Kidney glomerular epithelial cell (primary cell): ENCODE measurements at places on chromosomes 3 and 15.

GRCh38 chr3:83807511-83807910, 1151.3 kb upstream of the CADM2 start:
- DNase-seq, result no peak

DNA sequence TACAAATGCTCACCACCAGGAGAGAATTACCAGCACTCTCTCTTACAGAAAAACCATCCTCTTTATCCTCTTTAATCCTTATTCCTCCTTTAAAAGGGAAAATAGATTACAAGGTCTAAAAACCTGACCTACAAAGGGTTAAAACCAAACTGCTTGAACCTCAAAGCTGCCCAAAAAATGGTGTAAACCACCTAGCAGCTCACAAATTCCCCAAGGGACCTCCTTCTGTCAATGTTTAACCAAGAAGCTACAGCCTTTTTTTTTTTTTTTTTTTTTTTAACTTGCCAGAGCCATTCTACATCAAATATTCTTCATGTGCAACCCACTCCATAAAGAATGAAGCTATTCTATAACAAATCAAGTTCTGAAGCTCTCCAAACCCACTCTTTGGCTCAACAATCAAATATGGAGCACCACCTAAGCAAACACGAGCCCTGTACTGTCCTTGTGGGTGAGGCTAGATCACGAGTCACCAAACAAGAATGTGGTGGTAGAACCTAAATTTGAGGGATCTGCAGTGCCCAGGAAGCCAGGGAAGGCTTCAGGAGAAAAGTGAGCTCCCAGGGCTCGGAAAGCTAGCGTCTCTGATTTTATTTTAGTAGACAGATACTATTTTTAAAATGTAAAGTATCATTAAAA, 20.1 kb downstream of the OSBPL10 start:
- DNase-seq, result no peak

DNA sequence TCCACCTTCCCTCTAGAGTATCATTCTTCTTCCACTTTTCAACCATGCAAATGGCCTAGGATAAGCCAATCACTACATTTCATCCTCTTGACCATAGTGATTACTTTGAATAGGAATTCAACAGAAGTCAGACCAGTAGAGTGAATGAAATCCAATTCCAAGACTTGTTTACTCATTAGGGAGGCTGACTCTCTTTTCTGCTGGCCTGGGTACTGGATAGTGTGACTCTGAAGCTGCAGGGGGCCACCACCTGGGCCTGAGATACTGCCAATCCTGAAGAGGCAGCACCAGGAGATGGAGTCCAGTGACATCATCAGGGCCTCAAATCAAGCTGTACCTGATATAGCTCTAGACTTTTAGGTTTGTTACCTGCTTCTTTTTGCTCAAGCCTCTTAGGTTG, 7.0 kb upstream of the FSTL1 start:
- no peak for DNase-seq

GRCh38 chr3:36944641-36945270, at the start of gene TRANK1:
TRANK1 (minus strand) TSS chr3:36945054; CDS start chr3:36944809, 245 bp downstream.
- DNase-seq, result peak; percentile 47

- DNase-seq, result no peak
Observed at GRCh38 chr15:85687329-85687728, 107.4 kb downstream of the KLHL25 start.

DNA sequence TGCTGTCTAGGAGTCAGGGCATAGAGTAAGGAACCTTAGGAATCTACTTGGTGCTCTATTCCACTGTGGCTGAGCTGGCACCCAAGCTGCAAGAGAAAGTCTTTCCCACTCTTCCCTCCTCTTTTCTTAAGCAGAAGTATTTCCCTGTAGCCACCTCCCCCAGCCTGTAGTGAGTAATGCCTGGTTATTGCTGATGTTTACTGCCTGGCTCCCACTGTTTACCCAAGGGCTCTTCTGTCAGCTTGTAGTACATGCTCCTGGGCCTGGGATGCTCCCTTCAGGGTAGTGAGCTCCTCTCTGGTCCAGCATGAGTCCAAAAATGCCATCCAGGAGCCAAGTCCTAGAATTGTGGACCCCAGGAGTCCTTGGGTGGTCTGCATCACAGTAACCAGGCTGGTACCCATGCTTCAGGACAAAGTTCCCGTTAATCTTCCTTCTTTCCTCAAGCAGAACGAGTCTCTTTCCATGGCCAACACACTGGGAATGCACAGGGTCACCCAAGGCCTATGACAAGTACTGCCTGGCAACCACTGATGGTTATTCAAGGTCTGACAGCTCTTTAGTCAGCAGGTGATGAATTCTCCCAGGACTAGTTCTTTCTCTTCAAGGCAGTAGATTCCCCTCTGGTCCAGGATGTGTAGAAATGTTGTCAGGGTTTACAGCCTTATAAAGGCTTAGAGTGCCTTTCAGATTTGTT, 17.6 kb downstream of the GALK2 start:
- DNase-seq, result no peak

GRCh38 chr15:29130951-29131839, 138.4 kb downstream of the NSMCE3 start:
- DNase-seq, result no peak

DNA sequence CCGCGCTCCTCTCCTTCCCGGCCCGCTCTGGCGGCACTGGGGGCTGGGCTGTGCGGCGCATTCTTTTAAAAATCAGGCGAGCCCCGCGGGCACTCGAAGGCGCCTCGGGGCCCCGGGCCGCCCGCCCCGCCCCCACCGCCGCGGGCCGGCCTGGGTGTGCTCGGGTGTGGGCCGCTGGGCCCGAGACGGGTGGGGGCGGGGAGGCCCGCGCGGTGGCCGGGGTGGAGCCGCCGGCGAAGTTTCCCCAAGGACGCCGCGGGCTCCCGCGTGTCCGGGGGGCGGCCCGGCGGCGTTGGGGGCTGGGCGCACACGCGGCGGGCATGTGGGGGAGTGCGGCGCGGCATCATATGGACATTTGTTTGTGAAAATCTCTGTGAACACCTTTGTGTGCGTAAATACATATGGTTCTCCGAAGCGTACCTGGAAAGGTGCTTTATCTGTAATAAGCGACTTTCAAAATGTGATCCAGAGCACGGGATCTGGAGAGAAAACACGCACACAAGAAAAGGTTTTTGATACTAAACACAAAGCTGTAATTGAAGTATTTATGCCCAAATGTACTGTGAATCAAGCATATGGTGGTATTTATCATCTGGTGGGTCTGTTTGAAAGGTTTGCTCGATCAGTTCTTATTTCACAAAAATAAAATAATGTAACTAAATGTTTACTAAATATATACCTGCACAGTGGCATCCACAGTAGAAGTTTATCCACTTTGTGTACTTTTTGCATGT, 612 bp upstream of the TBL1XR1 start:
- no peak for DNase-seq

GRCh38 chr3:81874738-81875137, 113.3 kb upstream of the GBE1 start:
- DNase-seq, result peak; percentile 10

DNA sequence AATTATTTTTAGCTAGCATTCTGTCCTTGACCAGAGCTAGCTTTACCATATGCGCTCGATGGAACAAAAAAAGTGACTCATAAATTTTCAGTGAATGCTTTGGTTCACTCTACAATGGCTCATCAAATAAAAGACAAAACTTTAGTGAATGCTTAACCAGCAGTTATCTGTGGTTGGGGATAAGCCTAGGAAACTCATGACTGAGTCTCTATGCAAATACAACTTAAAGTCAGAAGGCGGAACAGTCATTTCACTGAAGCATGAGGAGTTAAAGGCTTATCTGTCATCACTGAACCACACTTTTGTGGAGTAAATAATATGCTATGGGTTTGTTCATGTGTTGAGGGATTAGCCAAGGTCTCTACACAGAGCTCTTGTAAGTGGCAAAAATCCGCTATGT, 308.4 kb downstream of the SQOR start:
- peak; percentile 96 for DNase-seq

GRCh38 chr3:72413228-72413627, 435.0 kb downstream of the SHQ1 start:
- no peak for DNase-seq

DNA sequence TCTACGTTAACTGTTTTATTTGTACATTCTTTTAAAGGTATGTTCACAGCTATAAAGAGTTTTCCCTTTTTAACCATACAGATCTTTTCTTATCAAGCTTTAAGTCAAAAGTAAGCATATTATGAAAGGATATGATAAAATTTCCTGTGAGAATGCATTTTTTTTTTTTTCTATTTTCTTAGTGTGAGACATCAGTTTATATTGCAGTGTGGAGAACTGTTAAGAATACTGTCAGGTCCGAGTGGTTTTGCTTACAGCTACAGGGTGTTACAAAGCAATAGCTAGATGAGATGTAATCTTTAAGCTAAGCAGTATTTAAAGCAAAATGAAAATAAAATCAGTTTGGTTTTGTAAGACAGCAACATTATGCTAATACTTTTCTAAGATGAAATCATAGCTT, 133.2 kb downstream of the SLC25A26 start:
- no peak for DNase-seq

- DNase-seq, result no peak
Observed at GRCh38 chr3:138359919-138360868, 11.8 kb downstream of the MRAS start.

DNA sequence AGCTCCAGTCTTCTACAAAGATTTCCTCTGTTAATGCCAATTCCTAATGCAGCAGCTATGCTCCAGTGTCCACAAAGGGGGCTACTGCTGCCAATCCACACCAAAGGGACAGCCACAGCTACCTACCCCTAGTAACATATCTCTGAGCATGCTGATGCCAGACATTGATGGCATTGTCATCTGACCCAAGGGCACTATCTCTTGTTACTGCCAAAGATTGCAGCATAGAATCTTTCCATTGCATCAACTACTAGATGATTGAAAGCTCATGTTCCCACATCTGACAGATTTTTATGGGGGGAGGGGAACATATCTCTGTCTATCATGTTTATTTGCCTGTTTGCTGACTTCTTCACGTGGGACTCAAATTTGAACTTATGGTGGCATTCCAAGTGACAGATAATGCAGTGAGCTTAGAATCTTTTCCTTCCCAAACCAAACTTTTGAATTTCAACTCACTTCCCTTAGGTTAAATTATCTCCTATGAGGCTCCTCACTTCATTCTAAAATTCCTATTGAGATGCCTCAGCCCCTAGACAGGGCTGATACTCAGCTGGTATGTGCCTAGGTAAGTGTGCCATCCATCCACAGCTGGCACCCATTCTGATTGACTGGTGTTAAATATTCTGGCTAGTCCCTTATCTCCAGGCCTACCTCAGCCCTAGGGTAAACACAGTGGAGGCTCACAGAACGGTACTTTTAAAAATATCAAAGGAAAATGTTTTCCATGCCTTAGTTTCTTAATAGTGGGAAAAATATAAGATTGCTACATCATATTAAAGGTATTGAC, 100.3 kb downstream of the STRIT1 start:
- no peak for DNase-seq

DNA sequence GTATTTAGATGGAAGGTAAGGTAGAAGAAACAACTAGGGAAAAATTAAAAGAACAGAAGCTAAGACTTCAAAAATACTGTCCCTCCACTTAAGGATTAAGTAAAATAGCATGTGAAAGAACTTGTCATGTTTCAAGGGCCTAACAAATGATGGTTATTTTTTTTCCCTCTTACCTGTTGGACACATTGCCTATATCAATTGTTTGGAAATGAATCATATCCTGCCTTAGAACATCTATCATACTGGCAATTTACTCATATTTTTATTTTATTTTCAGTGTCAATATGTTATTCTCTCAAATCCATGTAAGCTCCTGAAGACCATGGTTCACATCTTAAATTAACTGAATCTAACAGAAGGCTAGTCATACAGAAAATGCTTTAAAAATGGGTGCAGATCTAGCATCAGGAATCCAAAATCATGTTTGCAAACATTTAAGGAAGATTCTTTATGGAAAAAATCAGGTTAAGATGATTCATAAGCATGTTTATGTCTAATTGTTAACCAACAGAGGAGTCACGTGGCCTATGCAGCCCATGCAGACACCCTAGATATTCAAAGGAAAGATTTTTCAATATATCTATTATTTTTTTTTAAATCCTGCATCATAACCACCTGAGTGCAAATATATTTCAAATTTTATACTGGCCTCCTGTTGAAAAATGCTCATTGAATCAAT, 135.8 kb upstream of the TRIM42 start:
- DNase-seq, result no peak

DNA sequence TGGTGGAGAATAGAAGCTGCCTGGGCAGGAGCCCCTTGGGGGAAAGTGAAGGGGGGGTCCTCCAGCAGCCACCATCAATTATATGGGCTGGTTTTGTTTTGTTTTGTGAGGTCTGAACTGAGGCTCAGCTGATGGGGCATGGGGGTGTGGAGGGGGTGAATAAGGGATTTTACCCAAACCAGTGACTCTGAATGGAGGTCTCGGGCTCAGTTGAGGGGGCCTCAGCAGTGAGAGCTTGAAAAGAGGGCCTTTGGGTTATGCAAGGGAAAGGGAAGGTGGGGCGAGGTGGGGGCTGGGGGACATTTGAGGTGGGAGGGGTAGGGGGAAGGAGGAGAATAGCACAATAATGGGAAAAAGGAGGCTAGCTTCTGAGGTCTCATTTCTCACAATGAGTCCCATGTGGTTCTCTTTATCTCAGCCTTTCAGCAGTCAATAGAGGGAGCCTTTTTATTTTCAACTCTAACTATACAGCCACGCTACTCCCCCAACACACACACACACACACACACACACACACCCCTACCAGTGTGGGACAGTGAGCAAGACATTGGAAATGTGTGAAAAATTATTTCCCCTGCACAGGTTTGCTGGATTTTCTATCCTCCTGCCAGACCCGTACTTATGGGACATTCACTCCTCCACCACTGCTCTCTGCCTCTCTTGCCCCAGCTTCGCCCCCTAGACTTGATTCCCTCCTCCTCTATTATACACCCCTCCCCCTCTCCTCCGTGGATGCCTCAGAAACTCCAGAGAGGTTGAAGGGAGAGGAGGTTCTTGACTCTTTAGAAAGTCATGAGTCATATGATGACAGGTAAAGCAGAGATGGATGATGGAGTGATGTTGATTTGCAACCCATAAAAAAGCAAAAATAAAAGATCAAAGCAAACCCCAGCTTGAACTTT, 96.0 kb downstream of the GTPBP8 start:
- DNase-seq, result no peak
